ENCODE measurements at places on chromosomes 7 and 10.

GRCh38 chr7:51680594-51681399 lies 364.2 kb upstream of the COBL start:
- DNase-seq = no peak

GRCh38 chr7:135753616-135754413 lies 5.2 kb upstream of the FAM180A start:
- no peak for DNase-seq

- no peak for DNase-seq
Measured at GRCh38 chr10:30759423-30759822, 129.9 kb upstream of the LYZL2 start.

GRCh38 chr10:92830478-92831389 lies 17.6 kb upstream of the EXOC6 start:
- DNase-seq = no peak

DNA sequence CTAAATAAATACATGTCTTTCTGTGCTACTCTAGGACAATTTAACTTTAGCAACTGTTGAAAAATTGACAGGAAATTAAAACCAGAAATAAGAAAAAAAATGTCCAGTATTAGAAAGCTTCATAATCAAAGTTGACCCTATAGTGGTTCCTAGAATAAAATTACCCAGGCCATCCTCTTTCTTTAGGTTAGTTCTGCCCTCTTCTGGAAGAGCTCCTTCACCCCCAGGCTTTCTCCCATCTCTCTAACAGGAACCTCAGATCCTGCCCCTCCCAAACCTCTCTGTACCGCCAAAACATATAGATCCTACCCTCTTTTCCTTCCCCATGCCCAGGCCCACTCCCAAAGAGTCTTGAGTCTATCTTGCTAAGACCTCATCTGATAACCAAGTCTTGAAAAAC lies 159.4 kb upstream of the CDK1 start:
- DNase-seq = no peak

DNA sequence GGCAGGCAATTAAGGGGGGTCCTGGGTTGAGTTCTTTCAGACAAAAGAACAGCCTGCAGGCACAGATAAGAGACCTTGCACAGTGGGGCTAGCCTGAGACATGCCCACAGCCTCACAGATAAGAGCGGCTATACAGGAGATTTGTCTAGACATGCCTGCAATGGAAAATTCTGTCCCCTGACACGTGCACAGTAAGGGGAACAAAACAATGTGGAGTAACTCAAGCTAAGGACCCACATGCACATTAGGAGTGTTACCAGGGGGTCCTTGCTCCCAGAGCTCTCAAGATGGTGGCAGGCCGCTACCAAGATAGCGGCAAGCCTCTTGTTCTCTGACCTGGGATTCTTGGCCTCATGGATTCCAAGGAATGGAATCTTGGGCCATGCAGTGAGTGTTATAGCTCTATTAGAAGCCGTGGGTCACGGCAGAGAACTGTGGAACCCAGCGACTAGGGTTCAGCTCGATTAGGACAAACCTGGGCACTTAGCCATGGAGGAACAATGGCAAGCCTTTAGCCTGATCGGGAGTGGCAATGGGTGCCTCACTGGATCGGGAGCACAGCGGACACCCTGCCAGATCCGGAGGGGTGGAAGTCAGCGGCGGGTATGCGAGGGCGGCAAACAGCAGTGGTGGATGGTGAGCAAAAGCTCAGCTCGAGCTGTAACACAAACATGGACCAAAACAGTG lies 196.9 kb downstream of the CCSER2 start:
- no peak for DNase-seq

GRCh38 chr7:43467406-43467805 lies 115.5 kb upstream of the STK17A start:
- no peak for DNase-seq

Data from NCI-H748 treated with DMSO at 0.1 percent for 48 hours (cell line).